Activated CD8-positive, alpha-beta memory T cell treated with anti-CD3 and anti-CD28 coated beads for 24 hours (primary cell): ENCODE measurements at places on chromosomes 3 and 15.

- DNase-seq, result peak; percentile 92
Measured at GRCh38 chr3:14261229-14261628, 82.6 kb downstream of the LSM3 start.

DNA sequence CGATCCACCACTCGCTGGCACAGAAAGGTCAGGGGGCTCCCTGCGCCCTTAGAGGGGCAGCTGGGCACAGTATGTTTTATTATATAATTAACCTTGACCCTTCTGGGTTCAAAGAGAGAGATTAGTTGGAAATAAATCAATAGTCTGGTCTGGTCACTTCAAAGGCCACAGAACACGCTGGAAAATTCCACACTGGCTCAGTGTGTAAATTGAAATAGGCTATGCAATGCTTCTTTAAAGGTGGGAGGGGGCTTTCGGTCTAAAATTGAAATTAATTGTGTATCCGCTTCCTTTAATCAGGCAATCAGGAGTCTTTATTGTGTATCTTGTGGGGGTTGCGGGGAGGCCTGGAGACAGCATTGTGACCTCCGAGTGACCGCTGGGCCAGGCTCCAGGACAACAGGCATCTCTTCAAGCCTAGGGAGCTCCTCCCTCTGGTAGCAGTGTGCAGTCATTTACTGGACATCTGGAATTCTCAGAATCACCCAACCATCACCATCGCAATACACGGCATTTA, 8.0 kb downstream of the RNU5B-1 start:
- DNase-seq, result no peak

DNA sequence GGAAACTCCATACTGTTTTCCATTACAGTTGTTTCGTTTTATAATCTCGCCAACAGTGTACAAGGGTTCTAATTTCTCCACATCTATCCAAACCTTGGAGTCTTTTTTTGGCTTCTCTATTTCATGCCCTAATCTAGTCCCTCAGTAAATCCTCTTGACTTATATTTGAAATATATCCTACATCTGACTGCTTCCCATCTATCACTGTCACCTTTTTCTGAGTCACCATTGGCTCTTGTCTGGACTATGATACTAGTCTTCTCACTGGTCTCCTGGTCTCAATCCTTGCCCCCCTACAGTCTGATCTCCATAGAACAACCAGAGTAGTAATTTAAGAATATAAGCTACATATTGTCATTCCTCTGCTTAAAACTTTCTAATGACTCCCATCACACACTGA, 80.0 kb downstream of the ITPR1 start:
- no peak for DNase-seq

DNA sequence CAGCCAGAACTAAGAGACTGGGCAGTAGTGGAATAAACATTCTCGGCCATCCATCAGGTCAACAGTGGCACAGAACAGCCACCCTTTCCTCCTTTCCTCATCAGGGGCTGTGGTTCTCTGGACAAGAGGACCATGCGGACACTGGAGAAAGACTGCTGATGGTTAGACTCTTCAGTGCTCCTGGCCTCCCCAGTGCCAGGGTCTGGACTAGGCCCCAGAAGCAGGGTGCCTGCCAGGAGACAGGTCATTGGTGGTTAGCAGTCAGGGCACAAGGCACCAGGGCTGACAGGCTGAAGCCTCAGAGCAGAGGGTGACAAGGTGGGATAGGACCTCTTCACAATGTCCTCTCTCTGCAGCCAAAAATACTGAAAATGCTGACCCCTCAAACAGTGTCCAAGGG, 30.1 kb downstream of the POC1A start:
- no peak for DNase-seq

DNA sequence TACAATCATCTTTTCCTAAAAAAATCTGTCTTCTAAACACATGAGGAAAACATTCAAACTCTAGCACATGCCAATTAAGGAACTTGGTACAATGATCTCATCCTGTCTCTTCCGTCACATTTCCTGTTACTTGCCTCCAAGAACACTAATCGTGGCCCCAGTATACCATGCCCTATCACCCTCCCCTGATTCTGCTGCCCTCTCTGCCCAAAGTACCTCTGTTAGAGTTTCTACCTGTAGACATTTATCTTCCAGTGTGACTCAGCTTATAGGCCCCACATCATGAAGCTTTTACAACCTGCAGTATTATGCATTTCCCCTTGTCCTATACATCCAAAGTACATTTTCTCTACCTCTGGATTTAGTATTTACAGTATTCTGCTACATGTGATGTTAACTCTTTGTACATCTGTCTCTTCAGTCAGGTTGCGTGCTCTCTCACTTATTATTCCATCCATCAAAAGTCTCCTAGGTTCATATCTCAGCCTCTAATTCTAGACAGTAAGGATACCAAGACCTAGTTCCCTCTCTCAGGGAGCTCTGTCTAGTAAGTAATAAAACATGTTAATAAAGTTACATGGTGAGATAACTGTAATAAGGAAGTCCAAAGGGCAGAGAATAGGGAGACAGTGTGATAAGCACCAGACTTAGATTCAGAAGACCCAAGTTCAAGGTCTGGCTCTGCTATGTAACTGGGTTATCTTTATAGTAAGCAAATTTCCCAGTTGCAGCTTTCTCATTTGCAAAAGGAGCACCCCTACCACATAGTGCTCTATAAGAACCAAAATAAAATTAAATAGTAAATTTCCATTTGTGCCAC, 8.9 kb upstream of the SEMA6D start:
- DNase-seq, result no peak

DNA sequence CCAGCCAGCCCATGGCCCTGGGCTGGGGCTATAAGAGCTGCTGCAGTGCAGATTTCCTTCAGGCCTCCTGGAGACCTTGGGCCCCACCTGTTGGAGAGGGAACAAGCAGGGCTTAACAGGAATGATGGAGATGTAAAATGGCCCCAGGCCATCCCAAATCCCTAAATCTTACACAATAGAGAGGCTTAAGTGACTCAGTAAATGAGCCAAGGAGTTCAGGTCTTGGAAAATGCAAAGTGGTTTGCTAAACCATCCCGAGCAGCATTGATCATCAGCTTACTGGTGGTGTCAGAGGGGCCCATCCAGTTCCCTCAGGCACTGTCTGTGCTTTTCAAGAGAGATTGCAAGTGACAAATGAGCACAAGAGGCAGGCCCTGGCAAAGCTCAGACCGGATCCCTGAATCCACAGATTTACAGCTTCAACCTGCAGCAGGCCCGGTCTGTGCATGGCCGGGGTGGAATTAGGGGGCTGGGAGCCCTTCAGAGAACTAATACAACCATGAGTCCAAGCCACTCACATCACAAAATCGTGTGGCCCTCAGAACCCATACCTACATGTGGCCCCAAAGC, 325.4 kb downstream of the UACA start:
- no peak for DNase-seq

DNA sequence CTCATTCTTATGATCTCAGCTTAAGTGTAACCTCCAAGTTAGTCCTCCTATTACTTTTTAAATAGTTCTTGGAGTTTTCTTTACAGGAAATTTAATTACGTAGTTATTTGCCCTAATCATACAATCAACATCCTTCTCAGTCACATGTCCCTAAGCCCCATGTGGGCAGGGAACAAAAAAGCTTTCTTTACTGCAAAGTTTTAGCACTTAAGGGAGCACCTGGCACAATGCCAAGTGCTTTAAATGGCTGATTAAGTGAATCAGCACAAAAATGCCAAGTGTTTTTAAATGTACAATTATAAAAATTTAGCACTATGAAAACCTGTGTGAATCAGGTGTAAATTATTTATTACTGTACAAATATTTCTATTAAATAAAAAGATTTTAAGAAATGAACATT, 445.3 kb downstream of the C3orf38 start:
- no peak for DNase-seq

DNA sequence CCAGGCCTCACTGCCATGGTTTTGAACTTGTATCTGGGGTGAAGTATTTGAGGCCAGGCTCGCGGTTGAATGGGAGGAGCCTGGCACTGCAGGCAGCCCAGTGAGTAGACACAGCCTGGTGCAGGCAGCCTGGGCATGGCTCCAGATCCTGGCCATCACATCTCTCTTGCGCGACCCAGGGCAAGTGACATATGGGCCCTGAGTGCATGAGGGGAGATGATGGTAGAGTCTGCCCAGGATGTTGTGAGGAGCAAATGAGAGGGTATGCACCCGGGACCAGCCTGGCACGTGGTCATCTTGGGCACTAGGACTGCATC, 103.5 kb downstream of the TBC1D2B start:
- DNase-seq, result no peak

- no peak for DNase-seq
Measured at GRCh38 chr3:116263842-116264545, 181.3 kb downstream of the LSAMP start.

DNA sequence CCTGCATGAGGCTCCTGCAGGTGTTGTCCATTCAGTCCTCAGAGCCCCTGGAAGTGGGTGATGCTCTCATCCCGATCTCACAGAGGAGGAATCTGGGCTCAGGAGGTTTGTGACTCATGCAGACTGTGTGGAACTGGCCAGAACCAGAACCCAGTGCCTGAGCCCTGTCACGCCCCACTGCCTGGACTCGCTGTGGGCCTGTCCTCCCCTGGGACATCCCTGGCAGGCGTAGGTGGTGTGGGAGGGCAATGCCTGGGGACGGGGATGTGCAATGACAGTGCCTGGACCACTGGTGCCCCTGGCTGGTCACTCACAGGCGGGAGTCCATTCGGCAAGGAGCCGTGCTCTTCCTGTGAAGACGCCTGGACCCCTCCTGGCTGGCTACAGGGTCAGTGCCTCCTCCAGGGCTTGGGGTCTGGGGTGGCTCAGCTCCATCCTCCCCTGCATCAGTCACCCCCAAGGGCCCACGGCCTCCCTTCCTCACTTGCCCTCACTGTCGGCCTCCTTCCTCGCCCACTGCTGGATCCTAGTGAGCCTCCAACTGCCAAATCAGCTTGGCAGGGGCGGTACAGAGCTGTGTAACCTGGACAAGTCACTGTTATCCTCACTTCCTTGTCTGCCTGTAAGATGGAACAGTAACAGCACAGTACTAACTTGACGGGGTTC, 14.9 kb downstream of the PSTPIP1 start:
- no peak for DNase-seq

DNA sequence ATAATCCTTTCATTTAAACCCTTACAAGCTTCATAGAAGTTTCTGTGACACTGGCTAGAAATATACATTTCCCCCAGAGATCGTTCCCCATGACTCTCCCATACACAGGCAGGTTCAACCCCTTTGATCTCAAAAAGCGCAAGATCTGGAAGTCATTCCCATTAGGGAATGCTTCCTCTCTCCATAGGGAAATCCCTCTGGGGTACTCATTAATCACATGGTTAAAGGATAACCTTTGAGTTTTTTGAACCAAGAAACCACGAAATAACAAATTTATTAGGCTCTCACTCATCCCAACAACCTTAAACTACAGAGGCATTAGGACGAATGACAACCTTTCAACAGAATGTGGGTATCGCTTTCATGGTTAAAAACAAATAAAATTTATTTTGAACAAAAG, 211.9 kb upstream of the PRICKLE2 start:
- no peak for DNase-seq

DNA sequence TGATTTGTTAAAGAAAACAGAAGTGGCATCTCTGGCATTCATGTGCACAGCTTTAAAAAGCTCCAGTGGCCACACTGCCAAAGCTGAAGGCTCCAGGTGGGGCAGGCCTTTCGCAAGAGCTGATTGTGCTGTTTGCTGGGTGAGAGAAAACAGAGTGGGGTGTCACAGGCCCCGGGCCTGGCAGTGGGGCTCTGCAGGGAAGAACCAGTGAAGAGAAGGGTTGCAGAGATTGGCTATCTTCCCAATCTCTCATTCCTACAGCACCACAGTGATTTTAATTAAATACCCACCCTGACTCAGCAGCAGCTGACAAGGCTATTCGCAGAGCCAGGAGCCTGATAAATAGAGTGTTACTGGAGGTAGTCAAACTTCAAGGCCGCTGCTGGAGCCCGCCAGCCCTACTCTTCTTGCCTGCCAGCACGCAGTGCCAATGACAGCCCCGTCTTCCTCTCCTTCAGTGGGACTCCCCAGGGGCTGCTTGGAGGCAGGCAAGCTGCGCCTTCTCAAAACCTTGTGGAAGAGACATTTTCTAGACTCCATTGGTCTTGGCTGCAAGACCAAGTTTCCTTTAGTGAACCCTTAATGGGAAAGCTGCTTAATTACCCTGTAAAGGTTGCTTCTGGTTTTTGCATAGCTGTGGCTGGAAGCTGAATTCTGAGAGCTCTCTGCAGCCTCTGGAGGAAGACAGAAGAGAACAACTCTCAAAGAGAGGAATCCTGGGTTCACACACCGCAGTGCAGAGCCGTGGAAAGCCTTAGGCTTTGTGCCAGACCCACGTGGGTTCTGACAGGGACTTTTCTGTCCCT, 225.8 kb upstream of the SLCO3A1 start:
- no peak for DNase-seq
